Stimulated activated CD4-positive, alpha-beta T cell treated with anti-CD3 and anti-CD28 coated beads, Interleukin-2, amount 100 ng/mL, for 24 hours (primary cell): ENCODE measurements at places on chromosomes 3 and 15.

GRCh38 chr3:136141891-136142290 is 54.2 kb downstream of the MSL2 start:
- DNase-seq, result no peak

DNA sequence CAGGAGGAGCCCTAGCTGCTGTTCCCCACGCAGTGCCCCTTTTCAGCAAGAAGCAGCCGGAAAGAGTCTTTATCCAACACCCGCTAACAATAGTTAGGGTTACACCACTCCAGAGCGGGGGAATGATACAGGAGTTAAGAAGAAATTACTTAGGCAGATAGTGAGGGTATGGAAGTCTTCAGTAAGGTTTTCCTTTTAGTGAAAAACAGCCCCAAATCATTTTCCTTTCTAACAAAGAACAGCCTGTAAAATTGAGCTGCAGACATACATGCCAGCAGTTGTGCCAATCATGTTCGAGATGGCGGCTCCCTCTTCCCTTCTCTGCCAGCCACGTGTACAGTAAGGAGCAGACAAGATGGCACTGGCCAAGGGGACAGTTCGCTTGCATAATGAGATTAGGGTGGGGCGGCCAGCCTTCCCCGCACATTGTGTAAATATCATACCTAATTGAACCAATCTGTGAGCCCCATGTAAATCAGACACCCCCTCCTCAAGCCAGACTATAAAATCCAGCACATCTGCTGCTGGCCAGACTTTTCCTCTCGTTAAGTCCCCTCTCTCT is 18.5 kb upstream of the SENP5 start:
- no peak for DNase-seq

- DNase-seq, result no peak
Measured at GRCh38 chr15:73800662-73801345, 47.7 kb upstream of the INSYN1 start.

GRCh38 chr3:10194328-10195071 is 29.8 kb downstream of the IRAK2 start:
- DNase-seq, result peak; percentile 42

- no peak for DNase-seq
Measured at GRCh38 chr3:16101295-16102186, 72.9 kb upstream of the GALNT15 start.

- no peak for DNase-seq
Measured at GRCh38 chr15:87620393-87620792, 636.1 kb downstream of the NTRK3 start.
